Amniotic epithelial cell (primary cell): ENCODE measurements at places on chromosomes 11 and 22.

DNA sequence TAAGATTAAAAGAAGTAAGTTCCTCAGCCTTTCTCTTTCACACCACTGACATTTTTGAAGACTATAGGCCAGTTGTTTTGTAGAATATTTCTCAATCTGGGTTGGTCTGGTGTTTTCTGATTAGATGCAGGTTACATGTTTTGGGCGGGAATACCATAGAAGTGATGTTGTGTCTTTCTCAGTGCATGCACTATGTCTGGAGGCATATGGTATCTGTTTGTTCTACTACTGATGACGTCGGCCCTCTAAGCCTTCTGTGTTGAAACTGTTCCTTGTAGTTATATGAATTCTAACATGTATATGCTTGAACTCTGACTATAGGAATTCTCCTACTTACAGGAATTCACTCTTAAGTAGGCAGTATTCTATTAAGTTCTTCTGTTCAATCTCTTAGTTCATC lies 21.6 kb downstream of the ZFTA start:
- peak; percentile 90 for DNase-seq

DNA sequence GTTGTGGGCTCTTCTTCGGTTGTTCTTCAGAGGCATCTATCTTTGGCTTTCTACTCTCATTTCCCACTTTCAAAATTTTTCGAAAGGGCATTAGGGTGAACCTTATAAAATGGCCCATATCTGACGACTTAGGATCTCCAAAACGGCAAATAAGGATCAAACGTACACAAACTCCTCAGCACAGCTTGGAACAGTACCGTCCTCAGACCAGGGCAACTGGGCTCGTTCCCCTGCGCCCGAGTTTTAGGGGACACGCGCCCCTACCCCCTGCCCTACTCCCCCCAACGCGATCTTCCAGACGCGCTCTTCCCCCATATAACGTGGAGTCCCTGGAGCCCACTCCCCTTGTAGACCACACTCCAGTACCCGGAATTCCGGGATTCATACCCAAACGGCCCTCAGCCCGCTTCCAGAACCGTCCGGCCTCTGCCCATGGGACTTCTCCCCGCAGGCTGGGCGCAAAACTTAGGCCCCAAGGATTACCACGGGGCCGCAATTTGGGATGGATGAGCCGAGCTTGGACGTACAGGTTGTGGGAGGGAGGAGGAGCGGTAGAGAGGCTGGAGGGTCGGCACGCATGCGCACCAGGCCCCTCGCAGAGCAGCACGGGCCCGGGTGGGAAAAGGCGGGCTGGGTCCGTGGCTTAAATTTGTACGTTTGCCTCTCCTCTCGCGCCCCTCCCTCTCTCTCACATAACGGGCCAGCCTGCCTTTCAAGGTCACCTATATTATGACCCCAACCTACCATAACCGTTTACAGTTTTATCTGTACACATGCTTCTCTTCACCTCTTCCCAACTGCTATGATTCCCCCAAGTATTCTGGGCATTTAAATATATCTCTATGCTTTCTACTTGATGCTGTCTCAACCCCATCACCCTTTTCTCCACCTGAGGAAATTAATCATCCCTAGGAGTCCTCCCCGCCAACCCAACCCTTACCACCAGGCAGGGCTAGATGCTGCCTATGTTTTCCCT lies 3.4 kb downstream of the CCDC89 start:
- peak; percentile 31 for DNase-seq

- DNase-seq, result no peak
These were observed 380.9 kb downstream of the LARGE1 start for GRCh38 chr22:33539202-33539901.

DNA sequence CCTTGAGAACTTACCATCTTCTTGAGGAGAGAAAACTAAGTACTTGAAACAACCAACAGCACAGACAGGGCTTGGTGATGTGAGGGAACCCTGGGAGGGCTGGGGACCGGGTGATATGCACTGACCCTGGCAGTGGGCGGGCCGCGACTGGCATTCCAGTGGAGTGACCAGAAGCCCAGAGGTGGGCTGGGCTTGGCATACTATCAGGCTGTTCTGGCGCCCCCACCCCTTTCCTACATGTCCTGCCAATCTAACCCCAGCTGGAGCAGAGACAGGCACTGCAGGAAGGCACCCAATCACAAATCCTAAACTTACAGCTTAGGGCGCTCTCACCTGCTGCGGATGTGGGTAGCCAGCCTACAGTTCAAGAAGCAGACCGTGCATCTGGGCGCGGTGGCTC lies 54.0 kb upstream of the GCAT start:
- DNase-seq, result no peak

DNA sequence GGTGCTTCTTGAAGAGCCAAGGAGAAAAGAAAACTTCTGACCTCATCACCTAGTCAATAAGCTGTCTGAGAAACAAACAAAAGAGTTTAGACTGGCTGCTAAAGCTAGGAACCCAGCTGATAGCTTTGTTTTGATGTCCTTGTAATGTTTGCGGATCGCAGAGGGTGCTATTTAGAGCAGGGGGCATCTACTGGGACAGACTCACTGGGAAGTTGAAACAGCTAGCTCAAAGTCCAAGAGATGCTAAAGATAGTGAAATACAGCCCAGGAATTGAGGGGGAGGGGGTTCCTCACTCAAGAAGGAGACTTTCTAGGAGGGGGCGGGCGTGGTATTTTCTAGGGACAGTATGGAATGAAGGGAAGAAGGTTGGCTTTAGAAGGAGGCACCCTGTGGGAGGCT lies 18.9 kb downstream of the ZBTB16 start:
- no peak for DNase-seq
